ENCODE measurements at places on chromosomes 5 and 9.

DNA sequence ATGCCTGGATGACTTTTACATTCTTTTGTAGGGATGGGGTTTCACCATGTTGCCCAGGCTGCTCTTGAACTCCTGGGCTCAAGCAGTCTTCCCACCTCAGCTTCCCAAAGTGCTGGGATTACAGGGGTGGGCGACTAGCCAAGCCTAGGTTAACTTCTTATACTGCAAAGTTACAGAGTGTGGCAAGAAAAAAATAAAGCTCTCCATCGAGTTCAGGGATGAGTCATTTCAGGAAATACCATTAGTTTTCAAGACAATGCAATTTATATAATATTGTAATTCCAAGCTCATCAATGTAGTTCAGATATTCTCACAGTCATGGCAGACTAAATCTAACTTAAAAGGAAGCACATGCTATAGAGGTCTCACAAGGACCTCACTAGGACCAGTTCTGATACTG, 11.5 kb upstream of the ABO start:
- no peak for DNase-seq

- DNase-seq = no peak
Measured at GRCh38 chr5:172626031-172626581, 15.0 kb upstream of the NEURL1B start.

- DNase-seq = no peak
Measured at GRCh38 chr5:97089149-97089801, 53.1 kb downstream of the LIX1 start.

DNA sequence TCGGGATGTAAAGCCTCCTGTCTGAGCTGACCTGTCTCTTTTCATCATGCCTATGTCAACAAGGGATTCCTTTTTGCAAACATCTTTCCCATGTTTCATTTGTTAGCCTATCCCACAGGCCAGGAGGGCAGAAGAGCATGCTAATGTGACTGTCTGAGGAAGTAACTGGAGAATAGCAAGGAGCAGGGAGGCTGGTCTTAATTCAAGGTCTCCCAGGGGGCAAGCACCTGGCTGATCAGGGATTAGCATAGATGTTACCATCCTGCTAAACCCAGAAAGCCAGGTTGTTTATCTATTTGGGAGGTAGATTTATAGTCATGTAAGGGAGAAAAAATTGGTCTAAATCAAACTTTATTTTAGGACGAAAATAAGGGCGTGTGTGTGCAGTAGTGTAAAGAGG, 36.7 kb upstream of the MAP1B start:
- no peak for DNase-seq

- no peak for DNase-seq
Measured at GRCh38 chr9:16058131-16058549, 505.3 kb downstream of the CCDC171 start.

GRCh38 chr5:6201631-6202030, 176.7 kb downstream of the MED10 start:
- no peak for DNase-seq
